ENCODE measurements at places on chromosomes 12 and 14.

DNA sequence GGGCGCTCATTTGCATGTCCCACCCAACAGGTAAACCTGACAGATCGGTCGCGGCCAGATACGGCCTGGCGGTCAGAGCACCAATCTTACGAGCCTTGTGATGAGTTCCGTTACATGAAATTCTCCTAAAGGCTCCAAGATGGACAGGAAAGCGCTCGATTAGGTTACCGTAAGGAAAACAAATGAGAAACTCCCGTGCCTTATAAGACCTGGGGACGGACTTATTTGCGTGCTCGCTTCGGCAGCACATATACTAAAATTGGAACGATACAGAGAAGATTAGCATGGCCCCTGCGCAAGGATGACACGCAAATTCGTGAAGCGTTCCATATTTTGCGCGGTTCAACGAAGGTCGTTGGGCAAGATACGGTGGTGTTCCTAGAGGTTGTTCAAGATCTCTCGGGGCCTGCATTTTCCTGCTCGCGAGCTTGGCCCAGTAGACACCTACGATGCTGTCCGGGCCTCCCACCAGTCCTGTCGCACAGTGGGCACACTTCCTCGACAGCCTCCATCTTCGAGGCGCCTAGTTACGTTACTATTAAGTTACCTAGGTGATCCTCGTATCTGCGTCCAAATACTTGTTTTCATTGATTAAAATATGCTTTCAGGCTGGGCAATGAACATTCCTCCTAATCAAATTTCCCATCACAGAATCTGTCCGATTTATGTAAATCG lies at the start of gene RNU6-7:
Gene RNU6-7, plus strand, starts transcription at position 230 of the 675 bp plus-strand sequence.
- peak; percentile 74 for DNase-seq

GRCh38 chr12:50545786-50546185 lies 41.0 kb downstream of the DIP2B start:
- DNase-seq = no peak

GRCh38 chr12:53258541-53259539 lies 9.3 kb upstream of the ESPL1 start:
- no peak for DNase-seq

- no peak for DNase-seq
These were observed 16.0 kb downstream of the SLC41A2 start for GRCh38 chr12:104942075-104942474.

GRCh38 chr14:72472845-72473244 lies 421.1 kb downstream of the DPF3 start:
- no peak for DNase-seq

DNA sequence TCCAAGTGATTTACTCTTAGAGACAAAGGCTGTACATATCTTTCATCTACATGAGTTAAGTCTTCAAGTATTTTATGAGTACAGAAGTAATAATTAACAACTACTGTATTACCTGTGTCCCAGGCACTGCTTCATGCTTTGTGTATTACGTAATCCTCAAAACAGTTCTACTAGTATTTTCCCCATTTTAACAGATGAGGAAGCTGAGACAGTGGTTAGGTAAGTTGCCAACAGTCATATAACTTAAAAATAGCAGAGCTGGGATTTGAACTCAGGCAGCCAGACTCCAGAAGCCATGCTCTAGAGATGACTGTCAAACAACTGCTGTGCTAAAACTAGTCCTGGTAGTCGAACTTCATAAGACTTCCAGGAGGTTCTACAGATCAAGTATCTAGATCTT lies 10.7 kb downstream of the TRMT5 start:
- DNase-seq = no peak

DNA sequence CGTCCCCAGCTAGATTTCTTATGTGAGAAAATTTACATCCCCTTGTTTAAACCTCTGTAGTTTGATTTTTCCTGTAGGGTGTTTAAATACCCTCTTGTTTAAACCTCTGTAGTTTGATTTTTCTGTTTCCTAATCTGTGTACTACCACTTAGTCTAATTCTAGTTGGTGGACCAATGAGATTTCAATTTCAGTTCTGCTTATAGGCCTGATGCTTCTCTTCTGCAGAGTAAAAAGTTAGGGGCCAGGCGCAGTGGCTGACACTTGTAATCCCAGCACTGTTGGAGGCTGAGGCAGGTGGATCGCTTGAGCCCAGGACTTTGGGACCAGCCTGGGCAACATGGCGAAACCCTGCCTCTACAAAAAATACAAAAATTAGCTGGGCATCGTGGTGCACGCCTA lies 11.5 kb downstream of the UBC start:
- no peak for DNase-seq

DNA sequence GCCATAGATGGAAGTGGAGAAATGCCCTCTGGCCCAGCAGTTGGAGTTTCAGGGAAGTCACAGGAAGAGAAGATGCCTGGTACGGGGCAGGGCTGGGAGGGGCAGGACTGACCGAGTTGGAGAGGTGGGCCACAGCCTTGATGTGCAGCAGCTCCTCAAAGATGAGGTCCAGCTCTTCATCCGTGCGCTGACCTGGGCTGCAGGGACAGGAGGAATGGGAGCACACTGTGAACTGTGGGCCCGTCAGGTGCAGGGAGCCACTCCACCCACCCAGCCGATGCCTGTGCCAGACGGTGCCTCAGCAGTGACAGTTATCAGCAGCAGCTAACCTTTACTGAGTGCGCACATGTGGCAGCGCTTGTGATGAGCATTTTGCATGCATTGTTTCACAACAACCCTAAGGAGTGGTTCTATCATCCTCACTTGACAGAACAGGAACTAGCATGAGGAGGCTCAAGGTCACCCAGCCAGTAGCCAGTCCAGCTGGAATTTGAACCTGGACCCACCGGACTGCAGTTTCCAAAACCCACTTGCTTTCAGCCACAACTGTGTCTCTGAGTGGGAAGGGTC lies 8.4 kb downstream of the RAPGEF3 start:
- no peak for DNase-seq

DNA sequence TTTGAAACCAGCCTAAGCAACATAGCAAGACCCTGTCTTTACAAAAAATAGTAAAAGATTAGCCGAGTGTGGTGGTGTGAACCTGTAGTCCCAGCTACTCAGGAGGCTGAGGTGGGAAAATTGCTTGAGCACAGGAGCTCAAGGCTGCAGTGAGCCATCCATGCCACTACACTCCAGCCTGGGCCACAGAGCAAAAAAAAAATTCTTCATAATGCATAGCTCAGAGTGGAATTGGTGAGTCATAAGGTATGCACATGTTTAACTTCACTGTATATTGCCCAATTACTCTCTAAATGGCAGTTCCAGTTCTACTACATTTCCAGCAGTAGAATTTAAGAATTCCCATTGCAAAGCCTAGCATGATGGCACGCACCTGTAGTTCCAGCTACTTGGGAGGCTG lies 26.8 kb upstream of the CLIP1 start:
- no peak for DNase-seq

DNA sequence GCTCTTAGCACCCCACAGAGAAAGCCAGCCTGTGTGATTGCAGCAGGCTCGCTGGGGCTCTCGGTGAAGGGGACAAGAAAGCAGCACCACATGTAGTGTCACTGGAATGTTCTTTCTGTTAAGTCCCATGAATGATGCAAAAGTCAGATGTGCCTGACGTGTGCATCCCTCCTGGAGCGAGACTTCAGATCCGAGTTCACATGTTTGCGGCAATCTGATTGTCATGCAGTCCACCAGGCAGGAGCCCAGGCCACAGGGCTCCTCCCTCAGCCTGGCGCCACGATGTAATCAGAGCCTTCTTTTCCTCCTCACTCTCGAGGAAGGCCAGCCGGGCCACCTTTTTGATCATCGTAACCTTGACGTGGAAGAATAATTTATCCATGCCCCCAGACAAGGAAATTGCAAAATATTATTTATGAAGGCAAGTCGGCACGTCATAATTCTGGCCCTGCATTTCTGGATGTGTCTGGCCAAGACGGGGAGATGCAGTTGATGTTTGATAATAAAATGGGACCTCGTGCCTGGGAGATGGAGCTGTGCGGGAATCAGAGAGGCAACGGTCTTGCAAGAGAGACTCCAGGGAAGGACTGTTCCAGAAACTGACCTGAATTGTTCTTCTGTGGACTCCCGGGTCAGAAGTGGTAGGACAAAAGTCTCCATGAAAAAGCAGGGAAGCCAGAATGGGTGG lies 214.6 kb downstream of the PHETA1 start:
- no peak for DNase-seq

DNA sequence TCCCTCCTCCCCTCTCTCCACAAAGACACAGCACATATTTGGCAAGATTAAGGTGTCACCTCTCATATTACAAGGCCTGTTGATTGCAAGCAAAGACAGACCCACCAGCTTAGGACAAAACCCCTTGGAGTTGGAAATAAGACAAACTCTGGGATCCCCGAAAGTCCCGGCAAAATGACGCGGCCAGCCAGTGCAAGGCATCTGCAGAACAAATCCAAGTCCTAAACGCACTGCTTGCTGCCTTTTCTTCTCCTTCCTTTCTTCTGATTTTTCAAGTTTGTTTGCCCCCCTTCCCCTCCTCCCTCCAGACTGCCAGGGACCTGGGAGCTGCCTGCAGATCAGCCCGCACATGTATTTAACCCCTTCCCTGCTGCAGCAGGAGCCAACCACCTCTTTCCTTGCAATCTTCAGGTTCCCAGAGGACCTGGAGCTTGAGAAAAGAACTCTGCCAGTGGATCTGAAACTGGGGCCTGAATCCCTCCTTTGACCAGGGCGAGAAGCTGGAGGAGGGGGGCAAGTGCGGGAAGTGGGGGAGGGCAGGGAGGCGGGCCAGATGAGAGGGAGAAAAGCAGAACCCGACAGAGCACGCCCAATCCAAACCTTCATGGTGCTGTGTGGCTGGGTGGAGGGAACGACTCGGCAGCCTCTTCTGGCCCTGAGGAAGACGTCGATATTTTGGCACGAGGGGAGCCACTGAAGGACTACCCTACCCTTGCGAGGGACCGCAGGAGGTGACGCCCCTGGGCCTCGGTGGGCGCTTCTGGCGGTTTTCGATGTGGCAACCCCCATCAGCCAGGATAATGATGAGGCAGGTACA lies 2.0 kb upstream of the NTF3 start:
- DNase-seq = no peak

- DNase-seq = peak; percentile 32
These were observed 37.5 kb downstream of the CHST11 start for GRCh38 chr12:104494137-104494792.

DNA sequence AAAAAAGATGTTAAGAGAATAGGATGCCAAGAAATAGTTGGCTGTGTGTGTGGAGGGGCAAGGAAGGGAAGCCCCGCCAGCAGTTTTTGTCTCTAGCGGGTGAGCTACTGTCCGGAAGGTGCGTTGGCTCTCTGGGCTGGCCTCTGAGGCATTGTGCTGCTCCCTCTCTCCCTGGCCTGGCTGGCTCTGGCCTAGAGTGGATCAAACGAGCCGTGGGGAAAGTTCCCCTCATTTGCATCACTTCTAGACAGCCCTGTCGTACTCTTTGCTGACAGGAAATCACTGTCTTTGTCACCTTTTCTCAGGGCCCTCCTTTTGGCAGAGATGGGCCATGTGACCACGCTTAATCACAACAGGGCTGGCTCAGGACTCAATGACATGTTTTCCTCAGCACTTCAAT lies 236.1 kb upstream of the NPAS3 start:
- peak; percentile 0 for DNase-seq

GRCh38 chr14:38743966-38744584 lies 359.0 kb downstream of the SEC23A start:
- DNase-seq = no peak

GRCh38 chr12:39332661-39333175 lies 110.2 kb downstream of the KIF21A start:
- DNase-seq = no peak

DNA sequence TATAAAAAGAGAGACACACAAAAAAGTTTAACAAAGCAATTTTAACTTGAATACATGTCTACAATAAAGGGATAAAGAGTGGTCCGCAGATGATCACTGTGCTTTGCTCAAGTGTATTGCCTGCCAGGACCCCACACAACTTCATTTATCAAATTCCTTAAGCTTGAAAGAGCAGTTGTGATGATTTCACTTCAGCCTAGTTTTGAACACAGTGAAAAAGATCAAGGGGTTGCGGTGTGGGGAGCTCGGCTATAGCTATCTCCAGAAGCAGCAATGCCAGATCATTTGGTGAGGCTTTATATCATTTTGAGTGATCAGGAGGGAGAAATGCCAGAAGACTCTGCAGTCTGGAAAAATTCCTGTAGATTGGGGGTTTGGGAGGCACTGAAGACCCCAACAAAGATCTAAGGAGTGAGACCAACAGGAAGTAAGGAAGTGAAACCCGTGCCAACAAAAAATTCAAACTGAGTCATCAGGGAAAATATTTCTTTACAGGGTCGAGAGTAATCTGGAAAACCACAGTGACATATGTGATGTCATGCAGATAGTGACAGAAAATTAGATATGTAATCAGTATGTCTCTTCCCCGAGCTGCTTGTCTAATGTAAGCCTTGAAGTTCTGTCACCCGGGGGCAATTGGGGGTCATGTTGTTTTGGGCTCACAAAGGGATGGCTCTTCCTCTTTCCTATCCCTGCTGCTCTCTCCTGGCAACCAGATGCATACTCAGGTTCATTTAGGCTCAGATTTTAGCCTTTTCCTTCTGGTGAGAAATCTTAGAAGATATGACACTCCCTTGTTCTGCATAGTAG lies 221.8 kb downstream of the MSRB3 start:
- no peak for DNase-seq

- DNase-seq = no peak
These were observed 728.9 kb downstream of the SLC16A7 start for GRCh38 chr12:60324746-60325145.

DNA sequence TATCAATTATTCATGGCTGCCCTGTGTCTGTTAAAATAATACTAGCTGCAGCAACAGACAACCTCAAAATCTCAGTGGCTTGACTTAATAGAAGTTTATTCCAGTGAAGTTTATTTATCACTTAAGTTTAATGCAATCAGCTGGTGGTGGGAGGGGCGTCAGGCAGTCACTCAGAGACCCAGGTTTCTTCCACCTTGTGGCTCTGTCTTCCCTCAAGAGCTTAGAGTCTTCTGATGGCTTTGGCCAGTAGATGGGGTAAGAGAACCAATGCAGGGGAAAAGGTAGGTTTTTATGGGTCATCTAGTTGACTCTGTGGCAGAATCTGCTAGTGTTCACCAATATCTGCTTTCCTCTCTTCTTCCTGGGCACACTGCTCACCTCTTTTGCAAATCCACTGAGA lies 668.9 kb downstream of the AACS start:
- no peak for DNase-seq

GRCh38 chr14:99237288-99237687 lies 34.7 kb downstream of the BCL11B start:
- no peak for DNase-seq
